CD8-positive, alpha-beta memory T cell (primary cell): ENCODE measurements at places on chromosomes 13 and 19.

GRCh38 chr19:35143818-35144217, 763 bp downstream of the FXYD7 start:
- DNase-seq, result no peak

GRCh38 chr13:70386919-70387318, 278.7 kb upstream of the KLHL1 start:
- no peak for DNase-seq

DNA sequence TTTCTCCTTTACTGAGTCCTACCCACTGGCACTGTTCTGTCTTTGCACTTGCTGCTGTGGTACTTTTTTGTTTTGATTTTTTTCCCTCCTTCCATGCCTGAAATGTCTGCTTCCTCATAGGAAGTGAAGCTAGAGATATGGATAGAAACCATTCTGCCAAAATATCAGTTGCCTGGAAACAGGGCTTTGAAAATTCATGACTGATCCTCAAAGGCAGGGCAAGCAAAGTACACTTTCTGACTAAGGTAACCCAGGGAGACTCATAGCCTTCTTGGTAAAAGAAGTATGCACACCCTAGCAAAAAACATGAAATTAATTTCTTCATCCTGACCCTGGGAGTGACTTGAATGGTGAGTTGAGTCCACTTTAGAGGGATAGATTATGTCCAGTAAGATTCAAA, 329.8 kb downstream of the MYO16 start:
- DNase-seq, result no peak

GRCh38 chr13:32423592-32423991, 4.3 kb downstream of the N4BP2L1 start:
- DNase-seq, result no peak

GRCh38 chr13:52793515-52794061, 54.0 kb upstream of the CNMD start:
- no peak for DNase-seq

DNA sequence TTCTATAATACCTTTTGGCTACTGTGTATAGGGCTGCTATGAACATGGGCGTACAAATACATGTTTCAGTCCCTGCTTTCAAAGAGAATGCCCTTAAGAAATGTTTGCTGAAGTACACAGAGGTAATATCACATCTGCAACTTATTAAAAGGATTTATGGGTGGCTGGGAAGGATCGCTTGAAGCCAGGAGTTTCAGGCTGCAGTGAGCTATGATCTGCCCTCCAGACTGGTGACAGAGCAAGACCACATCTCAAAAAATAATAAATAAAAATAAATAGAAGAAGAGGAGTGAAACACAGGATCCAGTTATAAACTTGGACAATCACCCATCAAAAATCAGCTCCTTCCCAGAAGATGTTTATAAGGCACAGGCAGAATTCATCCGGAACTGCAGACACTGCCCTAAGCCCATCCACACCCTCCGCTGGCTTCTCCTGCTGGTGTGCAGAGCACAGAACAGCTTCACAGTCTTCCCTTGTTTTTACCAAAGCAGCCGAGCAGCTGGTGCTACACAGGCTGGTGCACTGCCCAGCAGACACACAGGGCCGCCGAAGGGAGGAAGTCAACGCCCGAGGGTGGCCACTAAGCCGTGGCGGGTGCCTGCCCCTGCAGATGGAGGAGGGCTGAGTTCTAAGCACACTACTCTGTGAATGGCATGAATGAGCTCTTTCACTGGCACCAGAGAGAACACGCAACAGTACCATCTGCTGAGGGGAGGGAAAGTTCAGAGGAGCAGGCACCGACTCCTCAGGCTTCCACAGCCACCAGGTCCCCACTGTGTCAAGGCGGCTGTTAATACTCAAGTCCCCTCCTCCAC, 44.0 kb downstream of the BRD4 start:
- no peak for DNase-seq

- no peak for DNase-seq
Observed at GRCh38 chr19:13398780-13399726, 107.2 kb downstream of the CACNA1A start.
